HFFc6 (cell line): ENCODE measurements at places on chromosomes 4 and X.

GRCh38 chr4:47390428-47391125 is 72.9 kb downstream of the COMMD8 start:
- no peak overlapping the region for H3K27ac ChIP-seq
- H3K4me3 ChIP-seq = no peak overlapping the region
- DNase-seq = no peak

- no peaks in the 10 kb centered on the region for H3K4me1 ChIP-seq
- no peaks in the 10 kb centered on the region for H3K27me3 ChIP-seq
- no peaks in the 10 kb centered on the region; the same call in 1 of the 2 replicates for H3K36me3 ChIP-seq
- H3K4me3 ChIP-seq = no peak overlapping the region
- no peak overlapping the region for H3K27ac ChIP-seq
- DNase-seq = no peak
Observed at GRCh38 chrX:40984962-40985361, 100.3 kb upstream of the USP9X start.

DNA sequence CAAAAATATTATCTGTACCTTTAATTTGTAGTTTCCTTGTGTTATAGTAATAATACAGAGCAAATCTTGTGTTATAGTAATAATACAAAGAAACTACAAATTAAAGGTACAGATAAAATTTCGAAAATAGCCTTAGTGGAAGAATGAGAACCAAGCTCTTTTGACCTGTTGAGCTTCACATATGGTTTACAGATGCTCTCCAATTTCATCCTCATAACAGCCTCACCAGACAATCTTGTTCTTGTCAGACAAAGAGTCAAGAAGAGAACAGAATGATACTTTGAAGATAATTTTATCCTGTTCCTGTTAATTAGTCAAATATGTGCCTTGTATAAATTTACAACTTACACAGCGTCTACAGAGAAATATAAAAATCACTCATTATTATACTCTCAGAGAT is 12.8 kb downstream of the ATXN3L start:
- peaks cover 16% of the 10 kb centered on the region for H3K4me1 ChIP-seq
- DNase-seq = no peak
- no peak overlapping the region for H3K4me3 ChIP-seq
- H3K27ac ChIP-seq = no peak overlapping the region
- peaks cover 7% of the 10 kb centered on the region for H3K36me3 ChIP-seq
- no peaks in the 10 kb centered on the region; the same call in 1 of the 2 replicates for H3K27me3 ChIP-seq

DNA sequence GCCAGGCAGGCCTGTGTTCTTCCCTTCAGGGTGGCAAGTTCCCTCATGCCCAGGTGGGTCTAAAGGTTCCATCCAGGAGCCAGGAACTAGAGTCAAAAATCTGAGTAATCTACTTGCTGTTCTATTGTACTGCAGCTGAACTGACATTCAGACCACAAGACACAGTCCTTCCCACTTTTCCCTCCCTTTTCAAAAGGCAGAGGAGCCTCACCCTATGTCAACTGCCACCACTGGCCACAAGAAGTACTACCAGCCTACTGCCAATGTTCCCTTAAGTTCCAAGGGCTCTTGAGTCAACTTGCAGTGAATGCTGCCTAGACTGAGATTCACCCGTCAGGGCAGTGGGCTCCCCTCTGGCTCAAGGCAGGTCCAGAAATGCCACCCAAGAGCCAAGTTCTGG is 133.5 kb downstream of the FAM47B start:
- no peak for DNase-seq
- H3K27ac ChIP-seq = no peak overlapping the region
- no peaks in the 10 kb centered on the region for H3K4me1 ChIP-seq
- no peaks in the 10 kb centered on the region for H3K27me3 ChIP-seq

GRCh38 chrX:9369802-9370291 is 95.0 kb upstream of the TBL1X start:
- H3K27me3 ChIP-seq = peaks cover 12% of the 10 kb centered on the region
- no peak overlapping the region for H3K4me3 ChIP-seq
- no peaks in the 10 kb centered on the region for H3K36me3 ChIP-seq
- no peaks in the 10 kb centered on the region for H3K4me1 ChIP-seq
- DNase-seq = no peak

DNA sequence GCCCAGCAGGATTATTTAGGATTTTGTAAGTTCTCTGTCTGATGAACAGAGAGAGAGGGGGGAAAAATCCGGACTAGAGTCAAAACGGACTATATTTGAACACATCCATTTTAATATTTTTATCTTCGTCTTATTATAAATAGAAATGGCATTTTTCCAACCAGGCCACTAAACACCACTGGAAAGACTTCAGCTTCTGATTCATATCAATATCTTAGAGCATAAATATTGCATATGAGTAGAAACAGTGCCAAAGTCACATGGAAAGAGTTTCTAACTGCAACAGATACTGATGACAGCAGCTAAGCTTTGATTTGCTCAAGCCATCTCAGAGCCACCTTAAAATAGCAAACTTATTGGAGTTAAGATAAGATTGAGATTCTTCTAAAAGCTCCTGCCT is 456 bp downstream of the PPARGC1A start:
- H3K27me3 ChIP-seq = no peaks in the 10 kb centered on the region
- peak overlapping the region; percentile 83 for H3K4me3 ChIP-seq
- H3K4me1 ChIP-seq = peaks cover 16% of the 10 kb centered on the region; the same call in 1 of the 2 replicates
- no peak for DNase-seq
- H3K27ac ChIP-seq = no peak overlapping the region

DNA sequence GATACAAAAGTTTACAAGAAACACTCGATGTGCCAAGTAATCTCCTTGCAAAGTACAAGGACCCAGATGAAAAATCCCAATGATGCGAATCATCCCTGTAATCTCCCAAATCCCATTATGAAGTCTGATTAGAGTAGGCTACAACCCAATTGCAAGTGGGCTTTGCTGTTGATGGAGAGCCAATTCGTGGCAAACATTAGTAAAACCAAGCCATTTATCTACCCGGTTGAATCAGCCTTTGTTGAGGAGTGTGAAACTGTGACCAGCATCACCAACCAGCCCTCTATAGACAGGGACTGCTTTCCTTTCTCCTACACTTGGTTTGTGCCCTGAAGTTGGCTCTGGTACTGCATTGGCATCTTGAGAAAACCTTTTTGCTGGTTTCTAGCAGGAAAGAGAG is 1.2 kb upstream of the PRPS2 start:
- DNase-seq = no peak
- peaks cover 11% of the 10 kb centered on the region for H3K4me1 ChIP-seq
- no peaks in the 10 kb centered on the region; the same call in 1 of the 2 replicates for H3K36me3 ChIP-seq
- 0 out of 2 replicates have a peak overlapping the region, but pooled peaks have one; percentile 84 for H3K4me3 ChIP-seq

GRCh38 chrX:153974003-153974725 is 1.6 kb downstream of the TMEM187 start:
- DNase-seq = no peak
- H3K4me1 ChIP-seq = peaks cover 13% of the 10 kb centered on the region; the same call in 1 of the 2 replicates
- peak overlapping the region; percentile 54; the same call in 1 of the 2 replicates for H3K27ac ChIP-seq
- H3K36me3 ChIP-seq = peaks cover 8% of the 10 kb centered on the region
- no peak overlapping the region for H3K4me3 ChIP-seq

DNA sequence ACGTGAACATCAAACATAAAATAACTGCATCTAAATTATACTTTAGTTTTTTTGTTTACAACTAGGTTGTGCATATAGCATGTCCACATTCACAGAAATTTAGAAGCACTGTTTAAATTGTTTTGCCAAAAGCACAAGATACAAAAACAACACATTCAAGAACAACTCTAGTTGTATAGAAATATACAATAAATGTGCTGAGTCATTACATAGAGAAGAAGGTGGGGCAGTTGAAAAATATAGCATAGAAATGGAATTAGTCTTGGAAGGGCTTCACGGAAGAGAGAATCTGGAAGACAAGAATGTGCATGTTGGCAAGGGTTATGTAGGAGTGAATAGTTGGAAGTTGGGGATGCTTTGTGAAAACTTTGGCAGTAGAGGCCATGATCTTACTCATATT is 239.0 kb upstream of the GLRA2 start:
- no peak for DNase-seq
- H3K4me1 ChIP-seq = no peaks in the 10 kb centered on the region
- no peaks in the 10 kb centered on the region for H3K27me3 ChIP-seq
- H3K4me3 ChIP-seq = no peak overlapping the region
- no peak overlapping the region for H3K27ac ChIP-seq

DNA sequence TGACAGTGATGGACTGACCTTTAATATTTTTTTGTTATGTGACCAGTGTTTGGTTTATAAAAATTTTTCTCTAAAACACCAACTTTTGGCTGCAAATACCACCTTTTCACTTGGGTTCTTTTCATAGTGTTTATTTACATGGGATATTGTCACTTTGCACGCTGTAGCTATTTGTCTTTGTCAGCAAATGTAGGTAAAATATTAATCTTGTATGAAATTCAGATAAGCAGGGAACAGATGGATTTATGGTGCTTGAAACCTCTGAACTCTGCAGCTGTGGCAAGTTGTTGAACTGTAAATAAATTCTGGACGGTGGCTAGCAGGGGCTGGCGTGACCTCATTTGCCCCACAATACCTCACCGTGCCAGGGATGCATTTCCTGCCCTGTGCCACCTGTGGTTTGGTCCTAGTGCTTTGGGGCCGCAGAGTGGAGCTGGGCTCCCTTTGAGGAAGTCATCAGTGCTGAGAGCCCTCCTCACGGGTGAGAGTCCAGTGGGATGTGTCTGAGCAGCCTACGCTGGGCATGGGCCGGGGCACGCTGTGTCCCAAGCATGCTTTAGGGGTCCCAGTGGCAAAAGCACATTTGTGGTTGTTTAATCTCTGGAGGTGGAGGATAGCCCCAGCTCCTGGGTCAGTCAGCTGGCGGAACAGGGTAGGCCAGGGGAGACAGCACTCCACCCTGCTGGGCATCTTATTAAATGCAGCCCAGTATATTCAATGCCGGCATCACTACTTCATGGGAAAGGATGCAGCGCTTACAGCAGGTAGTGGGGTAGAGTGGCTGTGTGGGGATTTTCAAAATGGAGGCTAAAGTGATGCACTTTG is 108.6 kb downstream of the TBL1X start:
- no peaks in the 10 kb centered on the region for H3K27me3 ChIP-seq
- no peak overlapping the region for H3K27ac ChIP-seq
- no peak for DNase-seq
- peaks cover 5% of the 10 kb centered on the region; the same call in 1 of the 2 replicates for H3K36me3 ChIP-seq

- DNase-seq = peak; percentile 71
- peak overlapping the region; percentile 22 for H3K4me3 ChIP-seq
- H3K27ac ChIP-seq = peak overlapping the region; percentile 53
- H3K27me3 ChIP-seq = no peaks in the 10 kb centered on the region; the same call in 1 of the 2 replicates
Observed at GRCh38 chr4:169345316-169345721, 74.6 kb upstream of the SH3RF1 start.

- no peaks in the 10 kb centered on the region for H3K36me3 ChIP-seq
- no peaks in the 10 kb centered on the region for H3K27me3 ChIP-seq
- no peak for DNase-seq
- no peaks in the 10 kb centered on the region for H3K4me1 ChIP-seq
Observed at GRCh38 chrX:133323431-133323830, 91.9 kb downstream of the GPC4 start.

DNA sequence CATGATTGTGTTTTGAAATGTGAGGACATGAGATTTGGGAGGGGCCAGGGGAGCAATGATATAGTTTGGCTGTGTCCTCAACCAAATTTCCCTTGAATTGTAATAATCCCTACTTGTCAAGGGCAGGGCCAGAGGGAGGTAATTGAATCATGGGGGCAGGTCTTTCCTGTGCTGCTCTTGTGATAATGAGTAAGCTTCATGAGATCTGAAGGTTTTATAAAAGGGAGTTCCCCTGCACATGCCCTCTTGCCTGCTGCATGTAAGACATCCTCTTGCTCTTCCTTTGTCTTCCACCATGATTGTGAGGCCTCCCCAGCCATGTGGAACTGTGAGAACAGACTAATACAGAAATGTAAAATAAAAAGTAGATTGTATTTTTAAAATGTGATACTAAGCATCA is 1294.9 kb downstream of the ADGRL3 start:
- no peaks in the 10 kb centered on the region for H3K27me3 ChIP-seq
- no peak overlapping the region for H3K4me3 ChIP-seq
- H3K27ac ChIP-seq = no peak overlapping the region
- H3K36me3 ChIP-seq = no peaks in the 10 kb centered on the region

DNA sequence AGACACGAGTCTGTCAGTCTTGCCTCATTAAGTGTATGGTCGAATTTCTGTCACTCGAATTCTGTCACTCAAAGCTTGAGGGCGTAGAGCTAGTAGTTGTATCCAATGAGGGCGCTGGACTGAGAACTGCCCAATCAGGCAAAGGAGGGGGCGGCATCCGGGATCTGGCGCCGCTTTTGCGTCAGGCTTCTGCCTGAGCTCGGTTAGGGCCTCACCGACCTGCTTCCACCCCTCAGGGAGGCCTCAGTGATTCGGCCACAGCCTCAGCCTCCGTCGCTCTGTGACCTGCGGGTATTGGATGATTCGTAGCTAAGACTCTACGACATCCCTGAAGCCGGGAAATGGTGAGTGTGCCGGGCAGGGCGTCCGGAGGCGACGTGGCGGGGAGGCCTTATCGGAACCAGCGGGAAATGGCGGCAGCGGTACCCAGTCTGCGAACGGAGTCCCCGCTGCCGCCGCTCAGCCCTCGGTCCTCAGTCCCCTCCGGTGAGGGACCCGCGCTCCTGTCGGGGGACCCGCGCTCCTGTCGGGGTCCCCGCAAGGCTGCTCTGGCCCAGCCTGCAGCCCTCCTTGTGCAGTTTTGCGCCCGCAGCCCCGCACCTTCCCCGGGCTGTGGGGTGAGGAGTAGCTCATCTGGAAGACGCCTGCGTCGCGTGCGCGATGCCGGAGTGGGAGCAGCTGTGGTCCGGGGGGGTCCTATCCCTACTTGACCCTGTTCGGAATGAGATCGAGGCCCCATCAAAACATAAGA is 88.3 kb downstream of the ZNF718 start:
- H3K27ac ChIP-seq = no peak overlapping the region
- peaks cover 2% of the 10 kb centered on the region for H3K27me3 ChIP-seq
- H3K36me3 ChIP-seq = peaks cover 17% of the 10 kb centered on the region
- H3K4me1 ChIP-seq = no peaks in the 10 kb centered on the region

- peak overlapping the region; percentile 55 for H3K27ac ChIP-seq
- no peak for DNase-seq
- peaks cover 20% of the 10 kb centered on the region for H3K4me1 ChIP-seq
- H3K36me3 ChIP-seq = no peaks in the 10 kb centered on the region
Observed at GRCh38 chrX:154023276-154024000, 3.7 kb upstream of the IRAK1 start.

DNA sequence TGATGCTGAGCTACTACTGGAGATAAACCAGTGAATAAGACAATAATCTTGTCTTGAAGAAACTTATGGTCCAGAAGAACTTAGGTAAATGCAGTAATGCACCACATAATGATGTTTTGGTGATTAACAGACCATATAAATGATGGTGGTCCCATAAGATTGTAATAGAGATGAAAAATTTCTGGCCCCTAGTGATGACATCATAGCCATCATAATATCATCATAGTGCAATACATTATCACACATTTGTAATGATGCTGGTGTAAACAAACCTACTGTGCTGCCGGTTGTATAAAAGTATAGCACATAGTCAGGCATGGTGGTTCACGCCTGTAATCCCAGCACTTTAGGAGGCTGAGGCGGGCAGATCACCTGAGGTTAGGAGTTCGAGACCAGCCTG is 846.8 kb downstream of the FSTL5 start:
- no peak for DNase-seq
- H3K4me3 ChIP-seq = no peak overlapping the region
- no peaks in the 10 kb centered on the region for H3K27me3 ChIP-seq
- H3K27ac ChIP-seq = no peak overlapping the region
- no peaks in the 10 kb centered on the region for H3K4me1 ChIP-seq

GRCh38 chrX:40721489-40722106 is 13.7 kb downstream of the MED14 start:
- no peak overlapping the region for H3K4me3 ChIP-seq
- peaks cover 40% of the 10 kb centered on the region for H3K4me1 ChIP-seq
- DNase-seq = no peak
- peaks cover 14% of the 10 kb centered on the region for H3K36me3 ChIP-seq
